ENCODE measurements at places on chromosomes 12 and 14.

DNA sequence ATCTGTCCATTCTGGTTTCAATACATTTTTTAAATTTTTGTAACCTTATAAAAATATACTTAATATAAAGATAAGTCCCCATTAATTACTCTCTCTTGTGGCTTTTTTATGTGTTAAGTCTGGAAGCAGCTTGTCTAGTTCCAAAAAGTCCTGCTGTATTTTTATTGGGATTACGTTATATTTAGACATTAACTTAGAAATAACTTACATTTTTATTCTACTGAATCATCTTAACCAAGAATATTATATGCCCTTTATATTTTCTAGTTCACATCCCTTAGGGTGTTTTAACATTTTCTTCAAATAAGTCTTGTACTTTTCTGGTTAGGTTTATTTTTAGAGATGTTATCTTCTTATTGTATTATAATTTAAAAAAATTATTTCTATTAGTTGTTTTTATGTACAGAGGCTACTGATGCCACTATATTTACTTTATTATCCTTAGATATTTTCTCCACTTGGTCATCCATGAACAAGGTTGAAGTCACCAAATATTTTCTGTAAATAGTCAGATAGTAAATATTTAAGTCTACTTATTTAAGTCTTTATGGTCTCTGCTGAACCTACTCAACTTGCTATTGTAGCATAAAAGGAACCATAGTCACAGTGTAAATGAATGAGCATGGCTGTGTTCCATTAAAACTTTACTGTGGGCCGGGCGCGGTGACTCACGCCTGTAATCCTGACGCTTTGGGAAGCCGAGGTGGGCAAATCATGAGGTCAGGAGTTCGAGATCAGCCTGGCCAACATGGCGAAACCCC is 132.4 kb upstream of the NEDD1 start:
- no peak for DNase-seq

DNA sequence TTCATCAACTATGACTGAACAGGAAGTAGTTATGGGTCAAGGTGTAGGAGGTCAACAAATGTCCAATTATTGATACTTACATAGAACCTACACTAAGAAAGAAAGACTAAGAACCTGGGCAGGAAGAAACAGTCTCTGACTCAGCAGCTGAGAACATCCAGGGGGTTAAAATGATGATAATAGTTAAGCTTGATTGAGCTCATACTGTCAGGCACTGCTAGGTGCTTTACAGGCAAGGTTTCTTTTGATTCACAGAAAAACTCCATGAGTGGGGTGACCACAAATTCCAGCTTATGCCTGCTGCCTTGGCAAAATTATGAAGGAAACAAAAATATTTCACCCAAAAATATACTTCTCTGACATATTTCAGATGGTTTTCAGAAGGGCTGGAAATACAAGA is 75.0 kb downstream of the ACADS start:
- DNase-seq: no peak

DNA sequence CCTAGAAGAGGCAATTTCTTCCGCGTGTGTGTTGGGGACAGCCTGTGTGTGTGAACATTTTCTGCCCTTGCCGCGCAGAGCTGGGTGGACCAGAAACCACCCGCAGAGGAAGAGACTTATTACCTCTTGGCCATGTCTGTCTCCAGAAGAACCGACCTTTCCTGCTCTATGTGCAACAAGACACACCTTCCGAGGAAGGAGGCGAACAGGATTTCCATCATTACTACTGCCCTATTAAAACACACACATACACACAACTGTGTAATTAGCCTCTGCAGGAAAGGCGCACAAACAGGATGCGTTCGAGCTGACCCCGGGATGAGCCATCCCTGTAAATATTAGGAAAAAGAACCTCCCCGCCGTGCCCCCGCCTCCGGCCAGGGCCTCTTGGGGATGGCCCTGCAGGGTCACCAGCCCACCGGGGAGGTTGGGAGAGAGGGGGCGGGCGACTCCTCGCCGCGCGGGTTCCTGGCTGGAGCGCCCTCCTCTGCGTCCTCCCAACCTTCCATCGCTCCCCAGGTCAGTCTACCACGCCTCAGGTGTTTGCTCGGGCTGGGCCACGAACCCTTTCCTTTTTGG is 484 bp upstream of the PRKCH start:
- no peak for DNase-seq

DNA sequence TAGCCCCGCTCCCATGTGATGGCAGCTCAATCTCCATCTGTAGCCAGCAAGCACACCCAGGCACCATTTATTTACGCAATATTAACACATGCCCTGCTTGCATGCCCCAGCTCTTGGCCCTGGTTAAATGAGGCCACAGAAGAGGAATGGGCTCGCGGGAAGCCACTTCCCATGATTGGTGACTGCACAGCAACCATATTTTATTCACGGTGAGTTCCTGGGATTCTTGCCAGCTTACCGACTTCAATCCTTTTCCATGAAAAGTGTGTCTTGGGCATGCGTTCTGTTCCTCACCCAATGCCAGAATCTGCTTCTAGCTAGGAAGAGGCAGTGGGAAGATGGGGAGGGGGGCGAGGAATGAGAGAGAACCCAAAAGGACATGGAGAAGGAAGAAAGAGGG is 54.7 kb downstream of the PITPNM2 start:
- no peak for DNase-seq

DNA sequence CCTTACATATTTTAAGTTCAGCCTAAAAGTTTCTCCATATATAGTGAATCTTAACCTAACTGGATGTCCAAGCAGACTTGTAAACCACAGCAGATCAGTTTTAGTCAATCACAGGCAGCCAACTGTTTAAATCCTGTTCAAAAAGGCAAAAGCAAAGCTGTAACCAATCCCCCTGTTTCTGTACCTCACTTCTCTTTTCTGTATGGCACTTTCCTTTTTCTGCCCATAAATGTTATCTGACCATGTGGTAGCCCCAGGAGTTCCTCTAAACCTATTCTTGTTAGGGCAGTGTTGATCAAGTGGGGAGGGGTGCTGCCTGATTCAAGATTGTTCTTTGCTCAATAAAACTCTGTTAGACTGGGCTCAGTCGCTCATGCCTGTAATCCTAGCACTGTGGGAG is 8.5 kb upstream of the DACT1 start:
- no peak for DNase-seq

GRCh38 chr12:47307680-47308399 is 228.1 kb upstream of the AMIGO2 start:
- DNase-seq: peak; percentile 39

- no peak for DNase-seq
Observed at GRCh38 chr12:63917864-63918799, 73.6 kb downstream of the SRGAP1 start.

- DNase-seq: no peak
Observed at GRCh38 chr14:71231521-71232393, 324.5 kb downstream of the PCNX1 start.

- DNase-seq: no peak
Observed at GRCh38 chr14:69827560-69827959, 30.5 kb upstream of the SLC10A1 start.

- DNase-seq: peak; percentile 24
Observed at GRCh38 chr12:51821440-51822260, 26.9 kb downstream of the FIGNL2 start.

GRCh38 chr12:131434208-131435125 is 276.4 kb upstream of the SFSWAP start:
- DNase-seq: no peak

GRCh38 chr12:86264451-86265328 is 8.5 kb upstream of the MGAT4C start:
- DNase-seq: peak; percentile 65

DNA sequence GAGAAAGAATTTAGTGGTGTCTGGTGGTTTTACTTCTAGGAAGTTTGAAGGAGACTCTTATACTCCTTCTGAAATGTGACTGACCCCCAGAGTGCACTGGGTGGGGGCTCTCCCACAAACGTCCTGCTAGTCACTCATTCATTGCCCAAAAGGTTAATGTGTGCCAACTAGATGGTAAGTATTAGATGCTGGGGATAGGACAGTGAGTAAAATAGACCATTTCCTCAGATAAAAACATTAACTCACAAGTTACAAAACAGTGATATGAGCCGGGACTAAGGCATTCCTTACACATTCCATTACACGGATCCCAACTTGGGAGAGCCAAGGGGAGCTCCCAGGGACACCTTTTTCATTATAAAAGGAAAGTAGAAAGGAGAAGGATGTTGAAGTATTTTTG is 185.1 kb downstream of the ATXN7L3B start:
- DNase-seq: no peak

DNA sequence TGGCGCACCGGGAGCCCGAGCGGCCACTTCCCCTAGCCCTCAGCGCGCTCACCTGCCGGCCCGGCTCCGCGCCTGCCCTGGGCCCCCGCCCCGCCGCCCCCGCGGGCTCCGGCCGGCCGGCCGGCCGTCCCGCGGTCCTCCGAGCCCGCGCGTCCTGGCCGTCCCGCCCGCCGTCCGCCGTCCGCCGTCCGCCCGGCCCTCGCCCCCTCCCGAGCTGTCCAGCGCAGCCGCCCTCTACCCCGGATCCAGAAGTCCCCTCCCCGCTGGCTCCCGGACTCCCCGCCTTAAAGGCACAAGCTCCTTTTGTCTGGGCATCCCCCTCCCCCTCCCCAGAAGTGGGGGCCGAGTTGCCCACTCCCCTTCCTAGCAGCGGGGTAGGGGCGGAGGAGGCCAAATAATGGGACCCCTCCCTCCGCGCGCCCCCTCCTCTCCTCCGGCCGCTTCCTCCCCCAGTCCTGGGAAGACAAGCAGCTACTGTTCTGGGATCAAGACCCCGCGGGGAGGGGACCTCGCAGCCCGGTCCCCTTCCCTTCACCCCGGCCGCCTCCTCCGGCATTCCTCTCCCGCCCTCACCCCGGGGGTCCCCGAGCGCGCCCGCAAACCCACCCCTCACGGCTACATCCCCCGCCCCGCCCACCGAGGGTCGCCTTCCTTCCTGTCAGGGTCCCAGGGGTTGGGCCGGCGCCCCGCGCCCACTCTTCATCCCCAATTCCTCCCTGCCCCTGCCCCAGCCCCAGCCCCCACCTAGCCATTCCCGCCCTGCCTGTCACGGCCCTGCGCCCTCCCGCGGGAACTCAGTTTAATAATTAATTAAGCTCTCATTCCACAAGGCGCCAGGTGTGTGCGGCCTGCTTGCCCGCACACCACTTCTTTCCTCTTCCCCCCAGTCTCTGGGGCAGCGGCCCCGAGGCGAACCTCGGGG is at the start of gene ADCY6:
TSS of gene ADCY6 (minus strand) at position 236 of the 922 bp plus-strand sequence. CDS start 5,655 bp downstream, outside the sequence.
- peak; percentile 47 for DNase-seq

GRCh38 chr12:5715021-5715420 is 230.0 kb downstream of the ANO2 start:
- no peak for DNase-seq

DNA sequence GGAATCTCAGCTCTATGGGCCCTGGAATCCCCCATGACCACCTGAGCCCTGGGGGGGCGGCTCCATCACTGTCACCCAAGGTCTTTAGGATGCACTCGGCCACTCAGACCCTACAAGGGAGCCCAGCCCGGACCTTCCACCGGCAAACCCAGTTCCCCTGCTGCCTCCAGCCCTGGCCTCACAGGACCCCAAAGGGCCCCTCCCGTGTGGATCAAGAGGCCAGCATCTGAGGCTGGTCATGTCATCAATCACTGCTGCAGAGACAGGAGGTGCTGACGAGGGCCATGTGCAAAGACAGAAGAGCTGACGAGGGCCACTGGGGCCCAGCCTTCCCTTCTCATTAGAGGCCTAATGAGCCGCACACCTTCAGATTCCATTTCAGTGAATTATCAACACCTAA is 39.0 kb upstream of the SFSWAP start:
- no peak for DNase-seq

- no peak for DNase-seq
Observed at GRCh38 chr14:48622980-48623379, 947.6 kb upstream of the MDGA2 start.

DNA sequence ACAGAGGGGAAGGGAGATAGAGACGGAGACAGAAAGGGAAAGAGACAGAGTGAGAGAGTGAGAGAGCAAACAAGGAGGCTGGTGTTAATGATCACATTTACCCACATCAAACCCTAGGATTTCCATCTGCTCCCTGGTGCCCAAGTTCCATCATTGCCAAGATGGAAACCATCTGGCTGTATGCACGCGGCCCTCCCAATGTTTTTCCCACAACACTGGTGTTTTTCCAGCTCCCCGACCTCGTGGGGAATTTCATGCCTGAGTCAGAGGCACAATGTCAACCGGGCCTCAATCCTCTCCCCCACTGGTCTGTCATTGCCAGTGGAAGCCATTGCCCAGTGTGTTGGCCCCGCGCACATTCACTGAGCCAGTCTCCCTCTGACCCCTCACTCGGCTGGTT is 19.9 kb upstream of the BDKRB2 start:
- no peak for DNase-seq

DNA sequence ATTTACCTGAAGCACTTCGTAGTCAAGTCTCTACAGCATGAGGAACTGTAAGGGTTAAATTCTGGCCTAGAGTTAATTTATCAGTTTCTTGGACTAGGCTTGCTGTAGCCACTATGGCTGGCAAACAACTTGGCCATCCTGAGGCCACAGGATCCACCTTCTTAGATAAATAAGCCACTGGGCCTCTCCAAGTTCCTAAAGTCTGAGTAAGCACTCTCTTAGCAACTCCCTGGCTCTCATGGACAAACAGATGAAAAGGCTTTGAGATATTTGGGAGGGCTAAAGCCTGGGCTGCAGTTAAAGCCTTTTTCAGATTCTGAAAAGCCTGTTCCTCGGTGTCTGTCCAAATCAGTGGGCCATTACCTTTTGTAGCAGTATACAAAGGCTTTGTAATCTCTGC is 675.0 kb downstream of the TMEM121 start:
- DNase-seq: no peak

All from COR-L47 (cell line).